ENCODE measurements at places on chromosomes 7 and 10.

GRCh38 chr7:116777651-116778281 is 84.6 kb upstream of the CAPZA2 start:
- DNase-seq, result peak; percentile 59

DNA sequence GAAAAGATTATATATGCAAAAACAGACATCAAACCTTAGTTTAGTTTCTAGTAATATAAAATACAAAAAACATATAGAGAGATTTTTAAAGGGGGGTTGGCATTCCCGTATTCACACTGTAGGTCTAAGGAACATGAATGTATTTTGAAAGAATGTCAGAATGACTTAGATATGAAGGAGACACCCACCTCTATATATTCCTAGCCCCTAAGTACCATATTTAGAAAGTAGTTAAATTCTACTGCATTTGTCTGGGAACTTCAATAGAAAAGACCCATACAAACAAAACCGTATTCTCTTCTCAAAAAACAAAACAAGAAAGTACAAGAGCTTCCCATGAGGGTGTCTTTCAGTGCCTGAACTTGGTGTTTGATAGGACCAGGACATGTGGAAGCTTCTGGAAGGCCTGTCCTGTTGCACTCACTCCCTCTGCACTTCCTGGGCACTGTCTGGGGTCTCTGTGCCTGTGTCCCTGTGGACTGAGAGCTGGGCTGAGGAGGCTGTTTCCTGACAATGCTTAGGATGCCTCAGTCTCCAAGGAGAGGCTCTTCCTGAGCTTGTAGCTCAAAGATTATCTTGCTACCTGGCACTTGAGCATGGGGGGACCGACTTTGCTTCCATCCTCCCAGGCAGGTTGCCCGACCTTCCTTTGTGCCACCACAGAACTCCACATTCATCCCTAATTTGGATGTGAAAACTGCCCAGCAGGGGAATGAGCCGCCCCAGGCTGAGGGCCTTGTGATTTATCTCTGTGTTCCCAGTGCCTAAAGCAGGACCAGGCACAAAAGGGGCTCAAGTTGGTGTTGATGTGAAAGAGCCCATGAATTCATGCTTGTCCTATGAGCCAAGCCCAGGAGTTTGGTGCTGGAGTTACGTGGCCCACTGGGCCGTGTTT is 44.4 kb upstream of the KLF6 start:
- DNase-seq, result no peak

DNA sequence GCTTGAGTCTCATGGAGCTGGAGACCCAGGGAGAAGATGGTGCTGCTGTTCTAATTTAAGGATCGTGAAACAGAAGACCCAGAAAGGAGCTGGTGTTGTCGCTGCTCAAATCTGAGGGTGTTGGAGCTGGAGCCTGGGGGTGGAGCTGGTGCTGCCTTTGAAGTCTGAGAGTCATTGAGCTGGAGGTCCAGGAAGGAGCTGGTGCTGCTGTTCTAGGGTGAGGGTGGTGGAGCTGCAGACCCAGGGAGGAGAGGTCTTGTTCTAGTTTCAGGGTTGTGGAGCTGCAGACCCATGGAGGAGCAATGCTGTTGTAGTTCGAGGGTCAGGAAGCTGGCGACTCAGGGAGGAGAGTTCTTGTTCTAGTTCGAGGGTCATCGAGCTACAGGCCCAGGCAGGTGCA is 84.1 kb upstream of the ZNF479 start:
- no peak for DNase-seq

- DNase-seq, result no peak
Measured at GRCh38 chr10:82866424-82867020, 991.5 kb downstream of the NRG3 start.
